Fibroblast of pulmonary artery (primary cell): ENCODE measurements at places on chromosomes 6 and 20.

DNA sequence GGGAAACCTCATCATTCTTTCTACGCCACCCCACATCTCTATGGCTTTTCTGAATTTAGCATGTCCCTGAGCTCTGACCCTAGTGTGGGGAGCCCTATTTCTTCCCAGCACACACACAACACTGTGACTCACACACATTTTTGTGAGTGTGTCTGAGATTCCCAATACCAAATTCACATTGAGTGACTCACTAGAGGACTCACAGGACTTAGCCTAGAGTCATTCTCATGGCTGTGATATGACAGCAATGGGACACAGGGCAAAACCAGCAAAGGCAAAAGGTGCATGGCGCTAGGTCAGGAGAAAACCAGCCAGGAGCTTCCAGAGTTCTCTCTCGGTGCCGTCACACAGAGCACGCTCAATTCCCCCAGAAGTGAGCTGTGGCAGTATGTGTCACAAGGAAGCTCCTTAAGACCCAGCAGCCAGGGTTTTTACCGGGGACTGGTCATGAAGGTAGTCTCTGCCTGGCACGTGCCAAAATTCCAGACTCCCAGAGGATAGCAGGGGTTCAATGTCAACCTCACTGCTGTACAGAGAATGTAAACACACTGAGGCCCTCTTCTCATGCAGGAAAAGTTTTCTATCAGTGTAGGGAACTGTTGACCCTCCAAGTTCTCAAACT, 6.2 kb downstream of the CSTL1 start:
- DNase-seq: peak; percentile 56

DNA sequence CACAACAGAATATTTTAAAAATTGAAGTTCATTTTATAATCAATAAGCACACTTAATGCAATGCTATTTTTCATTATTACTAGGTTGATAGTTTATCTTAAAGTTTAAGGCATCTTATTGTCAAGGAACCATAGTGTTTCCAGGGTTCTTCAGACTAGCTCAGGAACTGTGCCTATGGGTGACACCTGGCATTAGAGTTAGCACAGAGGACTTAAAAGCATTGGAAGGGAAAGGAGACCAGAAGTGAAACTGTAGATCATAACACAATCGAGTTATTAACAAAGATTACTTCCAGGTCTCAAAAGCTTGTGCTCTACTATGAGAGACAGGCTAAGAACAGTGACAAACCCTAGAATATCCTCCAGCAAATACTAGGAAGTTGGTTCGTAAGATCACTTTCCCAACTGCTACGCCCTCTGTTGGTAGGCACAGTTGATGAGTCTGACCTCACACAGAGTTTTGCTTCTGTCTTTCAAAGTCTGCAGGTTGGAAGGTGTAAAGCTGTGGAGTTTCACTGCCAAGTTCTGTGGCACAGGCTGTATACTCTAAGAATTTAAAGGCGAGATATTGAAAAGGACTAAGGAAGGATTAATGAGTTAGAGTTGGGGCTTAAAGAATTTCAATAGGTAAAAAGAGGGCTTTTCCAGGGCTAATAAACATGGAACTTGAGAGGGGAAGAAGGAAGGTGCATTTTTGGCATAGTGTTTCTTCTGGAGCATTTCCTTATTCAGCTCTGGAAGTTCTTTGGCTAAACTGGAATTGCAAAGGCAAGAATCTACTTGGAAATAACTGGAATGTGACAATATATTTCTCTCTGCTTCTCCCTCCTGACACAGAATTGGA, 531.3 kb upstream of the JAG1 start:
- peak; percentile 86 for DNase-seq

DNA sequence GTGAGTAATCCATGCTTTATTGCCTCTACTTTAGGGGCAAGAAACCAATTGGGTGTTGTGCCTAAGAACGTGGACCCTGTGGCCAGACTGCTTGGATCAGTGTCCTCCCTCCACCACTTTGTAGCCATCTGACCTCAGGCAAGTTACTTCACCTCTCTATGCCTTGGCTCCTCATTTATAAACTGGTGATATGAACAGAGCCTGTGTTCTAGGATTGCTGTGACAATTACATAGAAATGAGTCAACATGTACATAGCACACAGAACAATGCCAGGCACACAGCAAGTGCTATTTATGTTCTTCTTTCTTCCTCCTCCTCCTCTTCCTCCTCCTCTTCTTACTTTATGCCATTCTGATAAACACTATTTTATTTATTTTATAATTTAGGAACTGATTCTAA, 339.4 kb downstream of the CD83 start:
- DNase-seq: no peak

DNA sequence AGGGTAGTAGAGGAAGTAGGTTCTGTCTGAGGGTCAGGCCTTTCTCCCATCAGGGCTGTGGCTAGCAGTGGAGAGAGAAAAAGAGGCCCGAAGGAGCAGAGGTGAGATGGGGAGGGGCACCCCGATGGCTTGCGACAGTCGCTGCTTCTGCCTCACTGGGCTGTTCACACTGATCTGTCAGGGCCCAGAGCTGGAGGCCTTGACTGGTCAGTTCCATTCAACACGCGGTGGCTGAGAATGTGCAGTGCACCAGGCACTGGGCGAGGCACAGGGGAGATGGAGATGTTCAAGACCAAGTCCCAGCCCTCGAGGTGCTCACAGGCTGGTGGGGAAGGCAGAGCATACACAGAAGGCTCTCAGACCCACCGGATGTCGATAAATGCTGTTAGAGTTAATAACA, 21.4 kb downstream of the SLC12A5 start:
- no peak for DNase-seq
